ENCODE measurements at places on chromosomes 2 and 18. TPM values are rescaled to one million over a fixed set of nuclear protein-coding genes. Genes with fewer than 3 reads are reported as not detected.

GRCh38 chr2:170582313-170582712 is 132.8 kb upstream of the SP5 start:
- DNase-seq, result no peak
- H3K36me3 ChIP-seq, result no peaks in the 10 kb centered on the region
- no peak overlapping the region for H3K4me3 ChIP-seq

DNA sequence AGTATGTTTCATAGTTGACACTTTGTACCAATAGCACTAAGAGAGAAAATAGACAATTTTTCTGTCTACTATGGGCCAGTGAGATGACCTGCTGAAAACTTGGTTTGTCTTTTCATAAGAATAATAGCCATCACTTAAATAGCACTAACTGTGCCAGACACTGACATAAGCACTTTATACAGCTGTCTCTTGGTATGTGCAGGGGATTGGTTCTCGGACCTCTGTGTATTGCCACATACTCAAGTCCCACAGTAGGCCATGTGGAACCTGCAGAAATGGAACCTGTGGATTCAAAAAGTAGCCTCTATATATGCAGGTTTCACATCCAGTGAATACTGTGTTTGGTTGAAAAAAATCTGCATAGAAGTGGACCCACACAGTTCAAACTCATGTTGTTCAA is 126.7 kb downstream of the XRCC5 start:
- DNase-seq, result no peak
- no peaks in the 10 kb centered on the region for H3K27me3 ChIP-seq
- no peaks in the 10 kb centered on the region for H3K36me3 ChIP-seq
- H3K4me1 ChIP-seq, result no peaks in the 10 kb centered on the region
- no peak overlapping the region for H3K4me3 ChIP-seq
- no peak overlapping the region for H3K27ac ChIP-seq

DNA sequence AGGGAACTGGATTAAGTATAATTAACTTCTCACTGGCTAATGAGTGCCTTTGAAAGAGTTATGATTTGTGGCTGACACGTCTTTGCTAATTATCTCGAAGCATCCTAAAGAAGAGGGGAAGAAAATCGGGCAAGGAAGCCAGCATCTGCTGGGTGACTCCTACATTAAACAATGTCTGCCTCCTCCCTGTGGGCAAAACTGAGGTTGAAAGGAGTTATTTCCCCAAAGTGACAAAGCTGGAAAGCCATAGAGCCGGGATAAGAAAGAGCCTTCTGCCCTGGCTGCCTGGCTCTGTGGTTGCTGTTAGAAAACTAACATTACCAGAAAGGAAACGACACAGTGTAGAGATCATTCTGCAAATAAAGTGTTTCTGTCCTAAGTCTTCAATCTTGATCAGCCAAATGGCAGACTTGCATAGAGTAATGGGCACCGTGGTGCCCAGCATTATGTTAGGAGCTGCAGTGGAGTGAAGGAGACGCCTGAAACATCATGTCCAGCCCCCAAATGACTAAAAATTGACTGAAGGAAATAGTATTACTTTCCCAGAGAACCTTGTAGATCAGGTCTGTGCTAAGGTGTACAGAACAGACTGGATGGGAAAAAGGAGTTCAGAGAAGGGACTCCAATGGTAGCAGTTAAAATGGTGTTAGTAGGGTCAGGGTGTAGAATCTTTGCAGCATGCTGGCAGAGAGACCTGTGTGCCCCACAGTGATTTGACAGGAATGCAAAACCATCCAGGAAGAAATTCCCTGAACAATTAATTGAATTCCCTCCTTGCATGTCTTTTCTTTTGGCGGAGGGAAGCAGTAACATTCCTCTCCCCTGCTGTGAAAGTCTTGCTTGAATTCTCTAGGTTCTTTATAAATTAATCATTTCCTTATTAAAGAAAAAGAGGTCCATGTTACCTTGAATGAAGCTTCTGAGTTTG is 44.4 kb downstream of the ALPK2 start:
- no peak overlapping the region for H3K27ac ChIP-seq
- H3K4me3 ChIP-seq, result no peak overlapping the region
- DNase-seq, result no peak
- H3K36me3 ChIP-seq, result no peaks in the 10 kb centered on the region
- H3K27me3 ChIP-seq, result no peaks in the 10 kb centered on the region

DNA sequence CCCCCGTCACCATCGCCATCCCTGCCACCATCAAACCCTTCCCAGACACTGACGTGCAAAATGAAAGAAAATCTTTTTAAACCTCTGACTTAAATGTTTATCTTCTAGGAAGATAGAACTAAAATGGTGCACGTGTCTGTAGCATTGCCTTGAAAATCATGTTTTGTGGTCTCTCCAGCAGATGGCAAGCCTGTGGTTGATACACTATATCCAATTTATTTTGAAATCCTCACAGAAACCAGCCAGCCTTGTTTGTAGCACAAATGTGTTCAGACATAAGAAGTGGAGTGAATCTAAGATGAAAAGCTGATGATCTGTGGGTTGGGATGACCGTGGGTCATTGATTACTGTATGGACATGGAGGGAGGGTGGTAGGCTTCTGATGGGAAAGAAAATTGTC is 436.2 kb upstream of the SMIM21 start:
- DNase-seq, result no peak
- H3K36me3 ChIP-seq, result no peaks in the 10 kb centered on the region
- no peak overlapping the region for H3K27ac ChIP-seq

GRCh38 chr18:63145166-63145850 is 174.3 kb downstream of the BCL2 start:
- H3K4me1 ChIP-seq, result peaks cover 21% of the 10 kb centered on the region
- H3K27ac ChIP-seq, result no peak overlapping the region
- H3K4me3 ChIP-seq, result no peak overlapping the region

GRCh38 chr2:30514134-30514847 is 67.2 kb downstream of the LCLAT1 start:
- peaks cover 10% of the 10 kb centered on the region for H3K4me1 ChIP-seq
- DNase-seq, result no peak
- no peaks in the 10 kb centered on the region for H3K27me3 ChIP-seq
- H3K36me3 ChIP-seq, result no peaks in the 10 kb centered on the region

Gene CKAP2L
- 0.11 TPM for total RNA-seq

GRCh38 chr2:10003206-10004125 is 39.9 kb upstream of the KLF11 start:
- no peaks in the 10 kb centered on the region for H3K4me1 ChIP-seq
- no peaks in the 10 kb centered on the region for H3K27me3 ChIP-seq
- no peaks in the 10 kb centered on the region for H3K36me3 ChIP-seq
- H3K4me3 ChIP-seq, result no peak overlapping the region
- H3K27ac ChIP-seq, result no peak overlapping the region

- H3K36me3 ChIP-seq, result no peaks in the 10 kb centered on the region
- H3K4me3 ChIP-seq, result no peak overlapping the region
- H3K4me1 ChIP-seq, result peaks cover 39% of the 10 kb centered on the region
- H3K27me3 ChIP-seq, result no peaks in the 10 kb centered on the region
- DNase-seq, result peak; percentile 31
Measured at GRCh38 chr2:1730015-1730927, 14.0 kb downstream of the PXDN start.

Gene TM4SF20
- total RNA-seq, result not detected

GRCh38 chr2:27202854-27203253 is 9.0 kb upstream of the ATRAID start:
- H3K27ac ChIP-seq, result no peak overlapping the region
- H3K27me3 ChIP-seq, result no peaks in the 10 kb centered on the region
- H3K4me3 ChIP-seq, result no peak overlapping the region
- H3K36me3 ChIP-seq, result no peaks in the 10 kb centered on the region
- peaks cover 2% of the 10 kb centered on the region for H3K4me1 ChIP-seq

DNA sequence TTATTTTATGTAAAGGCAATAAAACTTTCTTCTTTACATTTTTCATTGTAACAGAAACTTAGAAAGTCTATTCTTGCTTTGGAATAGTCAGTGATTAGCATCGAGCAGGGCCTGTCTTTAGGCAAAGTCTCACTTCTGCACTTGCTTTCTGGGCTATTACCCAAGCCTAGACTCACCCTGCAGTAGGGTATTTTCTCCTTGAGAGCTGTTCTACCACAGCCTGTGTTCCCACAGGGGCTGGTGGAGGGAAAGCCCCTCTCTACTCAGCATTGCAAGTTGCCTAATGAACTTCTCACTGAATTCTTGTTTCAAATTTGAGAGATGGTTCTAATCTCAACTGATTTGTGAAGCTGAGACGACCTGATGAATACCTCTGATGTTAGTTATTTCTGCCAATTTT is 111.7 kb upstream of the KLHL14 start:
- no peak overlapping the region for H3K4me3 ChIP-seq
- H3K4me1 ChIP-seq, result no peaks in the 10 kb centered on the region
- H3K36me3 ChIP-seq, result no peaks in the 10 kb centered on the region
- H3K27me3 ChIP-seq, result no peaks in the 10 kb centered on the region

DNA sequence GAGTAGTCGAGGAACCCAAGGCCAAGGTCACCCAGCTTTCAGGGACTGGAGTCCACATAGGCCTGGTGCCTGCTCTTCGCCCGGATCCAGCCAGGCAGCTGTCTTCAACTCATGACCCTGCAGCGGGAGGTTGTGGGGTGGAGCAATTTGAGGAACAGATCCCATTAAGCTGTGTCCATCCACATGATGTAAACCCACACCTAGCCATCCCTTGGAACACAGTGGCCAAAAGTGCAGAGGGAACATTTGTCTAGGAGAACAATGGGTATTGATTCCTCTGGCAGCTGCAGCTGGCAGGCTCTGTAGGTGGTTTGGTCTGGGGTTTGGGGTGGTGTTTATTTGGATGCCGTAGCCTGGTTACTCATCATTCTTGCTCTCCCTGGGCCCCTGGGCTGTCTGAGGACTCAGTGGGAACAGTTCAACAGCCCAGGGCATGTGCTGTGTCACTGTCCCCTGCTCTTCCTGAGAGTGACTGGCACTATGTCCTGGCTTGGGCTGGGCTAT is 99.4 kb downstream of the TFCP2L1 start:
- no peak overlapping the region for H3K4me3 ChIP-seq
- no peak for DNase-seq
- no peaks in the 10 kb centered on the region for H3K27me3 ChIP-seq
- no peak overlapping the region for H3K27ac ChIP-seq
- no peaks in the 10 kb centered on the region for H3K36me3 ChIP-seq

DNA sequence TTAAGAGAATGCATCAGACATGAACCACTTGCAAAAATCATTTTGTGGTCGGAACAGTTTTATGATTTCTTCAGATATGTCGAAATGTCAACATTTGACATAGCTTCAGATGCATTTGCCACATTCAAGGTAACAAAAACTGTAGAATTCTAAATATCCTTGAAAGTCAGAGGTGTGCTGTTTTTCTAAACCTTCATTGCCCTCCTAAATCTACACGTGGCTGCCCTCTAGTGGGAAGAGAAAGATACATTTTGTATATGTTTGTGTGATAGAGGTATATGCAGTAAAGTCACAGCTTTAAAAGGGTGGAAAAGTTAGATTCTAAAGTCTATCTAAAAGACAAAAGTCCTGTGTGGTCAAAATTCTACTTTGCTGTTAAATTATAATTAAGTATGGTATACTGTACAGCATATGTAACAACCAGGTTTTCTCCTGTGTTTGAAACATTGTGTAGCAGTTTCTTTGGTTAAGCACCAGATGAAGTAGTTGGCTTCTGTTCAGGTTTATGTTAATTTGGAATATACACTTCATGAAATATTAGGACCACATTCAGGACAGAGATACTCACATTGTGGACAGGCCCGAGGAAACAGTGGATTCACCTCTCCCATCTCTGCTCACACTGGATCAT is 65.9 kb upstream of the ITM2C start:
- no peaks in the 10 kb centered on the region for H3K36me3 ChIP-seq
- DNase-seq, result no peak
- H3K27me3 ChIP-seq, result no peaks in the 10 kb centered on the region
- H3K27ac ChIP-seq, result no peak overlapping the region
- peaks cover 8% of the 10 kb centered on the region for H3K4me1 ChIP-seq
